Activated gamma-delta T cell treated with Interleukin-2 at 50 U/mL for 16 hours (primary cell): ENCODE measurements at places on chromosomes 1 and 21.

DNA sequence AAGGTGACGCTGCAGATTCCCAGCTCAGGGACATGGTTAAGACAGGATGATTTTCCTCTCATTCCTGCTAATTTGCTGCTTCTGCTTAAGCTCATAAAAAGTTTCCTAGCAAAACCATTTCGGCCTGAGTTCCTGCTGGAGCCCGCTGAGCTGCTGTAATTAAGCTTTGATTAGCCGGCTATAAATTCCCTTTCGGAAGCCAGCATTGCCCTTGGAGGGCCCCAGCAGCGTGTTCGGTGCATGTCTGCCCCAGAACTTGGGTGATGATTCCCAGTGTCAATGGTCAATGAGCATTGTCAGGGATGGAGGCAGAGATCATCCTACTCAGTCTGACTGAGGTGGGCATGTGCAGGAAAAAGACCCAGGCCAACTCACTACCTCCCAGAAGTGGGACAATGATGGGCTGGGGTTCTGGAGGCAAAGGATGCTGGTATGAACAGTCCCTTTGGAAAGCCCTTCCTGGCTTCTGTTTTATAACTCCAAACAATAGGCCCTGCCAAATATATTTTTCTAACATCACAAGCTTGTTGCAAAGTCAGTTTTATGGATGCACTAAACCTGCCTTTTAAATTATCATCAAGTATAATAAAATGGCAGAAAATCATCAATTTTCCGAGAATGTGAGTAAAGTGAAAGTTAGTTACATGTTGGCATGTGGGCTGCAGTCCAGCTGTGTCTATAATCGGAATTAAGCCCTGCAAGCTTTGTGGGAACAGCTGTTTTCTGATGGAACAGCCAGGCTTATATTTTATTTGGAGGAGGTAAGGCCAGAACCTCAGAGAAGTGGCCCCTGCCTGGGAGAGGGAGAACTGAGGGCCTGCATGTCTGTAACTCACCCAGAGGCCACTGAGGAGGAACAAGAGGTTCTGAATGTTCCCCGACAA is 257.1 kb downstream of the GRIK3 start:
- DNase-seq = no peak

DNA sequence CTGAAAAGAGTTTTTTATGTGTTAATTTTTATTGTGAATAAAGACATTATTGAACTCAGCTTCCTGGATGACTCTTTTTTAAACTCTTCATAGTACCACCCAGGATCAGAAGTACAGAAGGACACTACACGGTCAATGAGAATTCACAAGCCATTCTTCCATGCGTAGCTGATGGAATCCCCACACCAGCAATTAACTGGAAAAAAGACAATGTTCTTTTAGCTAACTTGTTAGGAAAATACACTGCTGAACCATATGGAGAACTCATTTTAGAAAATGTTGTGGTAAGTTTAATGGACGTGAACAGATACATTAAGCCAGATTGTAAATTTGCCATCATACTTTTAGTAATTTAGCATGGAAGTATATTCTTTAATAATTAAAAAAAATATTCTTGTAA is 249.5 kb downstream of the TPR start:
- no peak for DNase-seq

DNA sequence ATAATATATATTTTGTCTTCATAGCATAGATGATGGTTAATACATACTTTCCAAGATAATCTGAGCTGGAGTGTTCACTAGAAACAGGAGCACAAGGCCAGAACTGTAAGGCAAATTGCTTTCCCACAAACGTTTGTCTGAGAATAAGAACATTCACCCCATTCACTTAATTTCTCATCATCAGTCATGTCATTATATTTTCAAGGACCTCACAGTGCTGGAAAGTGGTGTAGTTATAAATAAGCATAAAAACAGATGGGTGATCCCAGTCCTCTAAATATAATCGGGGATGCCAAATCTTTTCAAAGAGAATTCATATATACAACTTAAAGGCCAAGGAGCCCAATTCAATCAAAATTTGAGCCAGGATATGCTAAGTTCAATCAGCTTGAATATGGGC is 8.4 kb downstream of the PRRX1 start:
- no peak for DNase-seq

GRCh38 chr1:149963358-149963757 is 26.7 kb upstream of the MTMR11 start:
- DNase-seq = no peak

GRCh38 chr1:212914789-212915188 is 35.6 kb upstream of the VASH2 start:
- DNase-seq = no peak
